ENCODE measurements at places on chromosomes 1 and 21.

- no peak for DNase-seq
Observed at GRCh38 chr1:217946511-217946910, 315.4 kb downstream of the SPATA17 start.

DNA sequence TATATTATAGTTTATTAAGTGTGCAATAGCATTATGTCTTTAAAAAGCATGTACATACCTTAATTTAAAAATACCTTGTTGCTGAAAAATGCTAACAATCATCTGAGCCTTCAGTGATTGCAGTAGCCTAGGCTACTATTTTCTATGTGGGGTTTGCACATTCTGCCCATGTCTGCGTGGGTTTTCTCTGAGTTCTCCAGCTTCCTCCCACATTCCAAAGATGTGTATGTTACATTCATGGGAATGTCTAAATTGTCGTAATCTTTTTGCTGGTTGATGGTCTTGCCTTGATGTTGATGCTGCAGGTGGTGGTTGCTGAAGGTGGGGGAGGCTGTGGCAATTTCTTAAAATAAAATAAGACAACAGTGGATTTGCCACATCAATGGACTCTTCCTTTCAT is 12.5 kb downstream of the AADACL3 start:
- DNase-seq, result no peak

DNA sequence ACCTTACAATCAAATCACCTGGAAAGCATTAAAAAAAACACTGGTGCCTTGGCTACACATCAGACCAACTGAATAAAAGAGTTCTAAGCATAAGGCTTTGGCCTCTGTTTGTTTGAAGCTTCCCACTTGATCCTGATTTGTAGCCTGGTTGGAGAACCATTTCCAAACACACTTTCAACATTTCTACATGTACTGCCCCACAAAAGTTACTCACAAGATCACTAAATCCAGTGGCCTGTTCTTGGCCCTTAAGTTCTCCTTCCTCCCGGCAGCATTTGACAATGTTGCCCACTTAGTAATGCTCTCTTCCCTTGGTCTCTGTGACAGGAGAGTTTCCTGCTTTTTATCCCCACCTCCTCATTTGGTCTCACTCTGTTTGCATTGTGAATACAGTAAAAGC is 11.8 kb downstream of the GAS5 start:
- DNase-seq, result no peak

- DNase-seq, result no peak
Observed at GRCh38 chr1:16167331-16168143, 11.7 kb upstream of the EPHA2 start.

GRCh38 chr1:35426097-35426586 is 131.1 kb downstream of the KIAA0319L start:
- DNase-seq, result no peak

GRCh38 chr21:35352066-35352770 is 303.1 kb upstream of the RUNX1 start:
- DNase-seq, result no peak

DNA sequence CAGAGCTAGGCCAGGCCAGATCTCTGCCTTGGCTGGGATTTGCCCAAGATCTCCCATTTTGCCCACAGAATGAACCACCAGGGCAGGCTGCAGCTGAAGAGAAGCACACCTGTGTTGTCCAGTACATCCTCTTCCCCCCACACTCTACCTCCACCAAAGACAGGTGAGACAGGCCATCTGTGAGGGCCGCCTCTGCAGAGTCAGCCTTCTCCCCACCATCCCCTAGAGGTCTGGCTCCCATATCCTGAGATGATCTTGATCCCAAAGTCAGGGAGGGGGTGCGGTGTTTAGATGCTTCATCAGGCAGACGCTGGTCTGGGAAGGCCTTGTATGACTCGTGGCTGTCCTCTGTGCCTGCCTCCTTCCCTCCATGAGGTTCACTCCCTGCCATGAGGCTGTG is 28.7 kb downstream of the HYI start:
- no peak for DNase-seq

DNA sequence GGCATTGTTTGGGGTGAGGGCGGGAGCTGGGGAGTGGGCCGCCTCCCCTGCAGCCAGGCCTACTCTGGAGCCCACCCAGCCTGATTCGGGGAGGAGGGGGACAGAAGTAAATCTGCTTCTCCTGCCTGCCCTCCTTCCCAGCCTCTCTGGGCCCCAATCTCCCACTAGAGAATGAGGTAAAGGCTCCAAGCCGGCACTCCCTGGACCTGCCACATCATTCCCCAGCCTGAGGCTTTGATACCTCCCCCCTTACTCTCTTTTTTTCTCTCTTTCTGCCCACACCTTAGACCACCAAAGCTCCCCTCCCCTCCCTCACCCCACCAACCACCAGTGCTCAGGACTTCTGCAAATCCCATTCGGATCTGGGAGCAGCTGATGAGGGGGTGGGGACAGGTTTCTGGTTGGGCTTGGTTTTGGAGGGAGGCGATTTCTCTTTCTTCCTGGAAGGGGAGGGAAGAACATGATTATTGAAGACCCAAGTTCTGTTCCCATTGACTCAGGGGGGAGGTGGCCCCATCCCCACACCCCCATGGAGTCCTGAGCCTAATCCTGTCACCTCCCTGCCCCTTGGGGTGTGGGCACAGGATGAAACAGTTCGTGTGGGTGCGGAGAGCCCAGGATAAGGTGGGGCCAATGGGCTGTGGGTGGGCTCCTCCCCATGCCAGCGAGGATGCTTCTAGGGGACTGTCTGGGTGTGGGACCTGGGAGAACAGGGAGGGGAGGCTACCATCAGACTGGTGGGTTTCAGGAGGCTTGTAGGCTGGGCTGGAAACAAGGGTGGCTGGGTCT is 1.3 kb downstream of the MAP7D1 start:
- DNase-seq, result no peak

GRCh38 chr1:59885160-59885832 is 41.3 kb downstream of the CYP2J2 start:
- no peak for DNase-seq

- DNase-seq, result no peak
Observed at GRCh38 chr1:220431554-220432239, 96.2 kb upstream of the MARK1 start.

GRCh38 chr21:24115141-24115540 is 1492.1 kb downstream of the MRPL39 start:
- no peak for DNase-seq

GRCh38 chr1:64861611-64862010 is 104.7 kb downstream of the JAK1 start:
- no peak for DNase-seq

- DNase-seq, result no peak
Observed at GRCh38 chr1:243253211-243253925, 1.7 kb downstream of the CEP170 start.

- DNase-seq, result no peak
Observed at GRCh38 chr21:42289926-42290325, 25.3 kb downstream of the TFF3 start.

DNA sequence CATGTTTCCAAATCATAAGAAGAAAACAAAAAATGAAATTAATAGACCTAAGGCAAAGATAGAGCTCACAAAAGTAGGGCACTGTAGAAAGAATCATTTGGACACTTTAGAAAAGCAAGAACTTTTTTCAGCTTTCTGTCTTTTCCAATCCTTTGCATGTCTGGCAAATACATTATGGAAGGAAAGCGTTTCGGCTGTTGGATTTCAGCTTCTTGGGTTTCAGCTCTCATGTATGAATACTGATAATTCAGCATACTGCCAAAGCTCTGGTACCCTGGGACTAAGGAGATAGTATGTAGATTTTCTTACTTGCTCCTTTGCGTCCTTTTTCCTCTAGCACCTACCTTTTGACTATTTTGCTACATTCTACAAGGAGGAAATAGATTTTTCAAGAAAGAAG is 375.9 kb downstream of the BRINP3 start:
- DNase-seq, result no peak

- no peak for DNase-seq
Observed at GRCh38 chr1:17667641-17668040, 87.5 kb upstream of the ACTL8 start.

DNA sequence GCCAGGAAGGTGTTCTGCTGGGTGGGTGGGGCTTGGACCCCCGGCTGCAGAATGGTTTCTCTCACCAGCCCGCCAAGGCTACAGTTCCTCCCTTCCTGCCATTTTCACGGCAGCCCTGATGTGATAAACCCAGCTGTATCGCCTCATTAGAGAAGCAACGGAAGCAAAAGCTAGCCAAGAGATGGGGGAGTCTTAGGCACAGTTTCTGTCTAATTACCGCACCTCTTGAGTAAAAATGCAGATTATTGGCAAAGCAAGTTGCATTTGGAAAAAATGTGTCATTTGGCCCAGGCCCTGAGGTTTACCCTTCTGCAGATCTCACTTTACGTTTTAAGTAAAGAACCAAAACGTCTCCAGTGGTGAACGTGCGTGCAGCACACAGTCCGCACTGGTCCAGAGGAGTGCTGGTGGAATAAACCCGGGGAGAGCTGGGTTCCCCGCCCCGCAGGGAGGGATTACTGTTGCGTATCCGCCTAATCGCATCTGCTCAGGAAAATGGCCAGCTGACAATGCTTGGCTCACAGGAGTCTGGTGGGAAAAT is 109.9 kb downstream of the GALNT2 start:
- DNase-seq, result no peak

- DNase-seq, result no peak
Observed at GRCh38 chr1:29258189-29258975, 22.1 kb downstream of the PTPRU start.

- no peak for DNase-seq
Observed at GRCh38 chr1:201088901-201089525, 23.2 kb downstream of the CACNA1S start.

- DNase-seq, result no peak
Observed at GRCh38 chr1:170521818-170522217, 10.1 kb upstream of the GORAB start.

Measured in suprapubic skin (tissue), 4 donors.